ENCODE measurements at places on chromosomes 5 and 9.
A peak's percentile ranks its signal among the peaks of the same experiment; 100 is the strongest.

DNA sequence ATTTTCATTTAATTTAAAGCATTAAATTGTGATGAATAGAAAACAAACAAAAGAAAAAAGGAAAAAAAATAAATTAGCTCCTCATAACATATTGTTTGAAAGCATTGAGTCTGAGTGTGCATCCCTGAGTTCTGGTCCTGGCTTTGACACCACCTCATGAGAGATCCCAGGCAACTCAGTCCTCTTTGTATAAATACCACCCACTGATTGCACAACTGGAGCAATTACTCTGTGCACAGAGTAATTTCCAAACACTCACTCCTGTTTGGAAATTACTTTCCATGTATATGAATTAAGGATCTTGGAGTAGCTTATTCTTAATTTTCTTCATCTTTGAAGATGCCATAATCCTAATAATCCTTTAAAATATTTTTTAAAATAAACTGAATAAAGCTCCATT, 59.4 kb upstream of the C5orf46 start:
- DNase-seq = no peak

- no peak for DNase-seq
These were observed 489 bp downstream of the CHMP5 start for GRCh38 chr9:33265211-33265865.

GRCh38 chr5:127519527-127519926, 2.1 kb downstream of the PRRC1 start:
- DNase-seq = no peak

DNA sequence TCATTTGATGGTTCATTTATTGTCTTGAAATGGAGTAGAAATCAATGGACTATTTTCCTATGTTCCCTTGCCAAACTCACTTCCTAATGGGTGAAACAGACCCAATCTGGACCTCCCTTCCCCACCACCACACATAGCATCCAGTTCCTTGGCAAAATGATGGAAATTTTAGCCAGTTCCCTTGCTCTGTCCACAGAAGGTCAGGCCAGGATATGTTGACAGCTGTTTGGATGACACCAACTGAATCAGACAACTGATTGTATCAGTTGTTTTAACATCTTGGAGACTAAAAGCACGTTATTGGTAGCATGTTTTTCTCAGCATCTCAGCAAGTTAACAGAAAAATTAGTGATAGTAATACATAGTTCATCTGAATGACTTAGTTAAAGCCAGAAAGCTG, 534.8 kb downstream of the PSAT1 start:
- DNase-seq = no peak

DNA sequence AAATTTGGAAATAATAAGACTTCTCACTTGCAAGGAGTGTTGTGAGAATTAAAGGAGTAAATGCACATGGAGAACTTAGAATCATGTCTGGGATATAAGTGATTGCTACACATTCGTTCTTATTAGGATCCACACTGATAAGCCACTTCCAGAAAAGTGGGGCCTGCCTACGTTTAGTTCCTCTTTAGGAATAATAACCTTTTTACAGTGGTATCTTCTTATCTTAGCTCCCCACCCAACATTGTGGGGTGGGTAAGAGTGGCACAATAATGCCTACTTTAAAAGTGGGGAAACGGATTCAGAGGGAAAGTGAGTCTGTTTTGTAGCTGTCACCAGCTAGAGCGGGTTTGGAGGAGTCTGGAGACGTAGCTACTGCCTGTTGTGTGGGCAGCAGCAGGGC, 16.0 kb downstream of the DOCK2 start:
- no peak for DNase-seq

DNA sequence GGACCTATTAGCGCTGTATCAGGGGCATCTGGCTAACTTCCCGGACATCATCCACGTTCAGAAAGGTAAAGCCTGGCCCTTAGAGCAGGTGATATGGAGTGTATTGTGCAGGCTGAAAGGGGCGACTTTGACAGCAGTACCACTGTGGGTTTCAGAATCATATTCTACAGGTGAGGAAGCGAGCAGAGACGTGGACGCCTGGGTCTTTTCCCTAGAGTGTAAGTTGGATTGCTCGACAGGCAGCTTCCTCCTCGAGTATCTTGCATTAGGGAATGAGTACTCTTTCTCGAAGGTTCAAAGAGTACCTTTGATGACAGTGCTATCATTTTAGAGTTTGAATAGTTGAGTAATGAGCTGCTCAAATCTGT, 1.9 kb downstream of the SNX18 start:
- no peak for DNase-seq

GRCh38 chr9:114287763-114288192, 35.1 kb upstream of the ORM1 start:
- no peak for DNase-seq

DNA sequence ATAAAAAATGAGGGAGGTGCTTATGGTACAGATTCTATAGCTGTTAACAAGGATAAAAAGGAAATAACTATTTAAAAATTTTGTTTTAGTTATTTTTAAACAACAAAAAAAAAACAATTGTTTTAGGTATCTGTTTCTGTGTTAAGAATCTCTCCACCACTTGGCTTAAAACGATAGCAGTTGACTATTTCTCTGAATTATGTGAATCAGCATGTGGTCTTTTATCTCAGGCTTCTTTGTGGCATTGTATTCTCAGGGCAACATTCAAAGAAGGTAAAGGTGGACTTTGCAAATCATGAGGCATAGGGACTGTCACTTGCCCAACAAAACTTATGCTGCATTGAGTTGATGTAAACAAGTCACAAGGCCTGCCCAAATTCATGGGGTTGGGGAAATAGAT, 55.2 kb downstream of the ERBIN start:
- no peak for DNase-seq

DNA sequence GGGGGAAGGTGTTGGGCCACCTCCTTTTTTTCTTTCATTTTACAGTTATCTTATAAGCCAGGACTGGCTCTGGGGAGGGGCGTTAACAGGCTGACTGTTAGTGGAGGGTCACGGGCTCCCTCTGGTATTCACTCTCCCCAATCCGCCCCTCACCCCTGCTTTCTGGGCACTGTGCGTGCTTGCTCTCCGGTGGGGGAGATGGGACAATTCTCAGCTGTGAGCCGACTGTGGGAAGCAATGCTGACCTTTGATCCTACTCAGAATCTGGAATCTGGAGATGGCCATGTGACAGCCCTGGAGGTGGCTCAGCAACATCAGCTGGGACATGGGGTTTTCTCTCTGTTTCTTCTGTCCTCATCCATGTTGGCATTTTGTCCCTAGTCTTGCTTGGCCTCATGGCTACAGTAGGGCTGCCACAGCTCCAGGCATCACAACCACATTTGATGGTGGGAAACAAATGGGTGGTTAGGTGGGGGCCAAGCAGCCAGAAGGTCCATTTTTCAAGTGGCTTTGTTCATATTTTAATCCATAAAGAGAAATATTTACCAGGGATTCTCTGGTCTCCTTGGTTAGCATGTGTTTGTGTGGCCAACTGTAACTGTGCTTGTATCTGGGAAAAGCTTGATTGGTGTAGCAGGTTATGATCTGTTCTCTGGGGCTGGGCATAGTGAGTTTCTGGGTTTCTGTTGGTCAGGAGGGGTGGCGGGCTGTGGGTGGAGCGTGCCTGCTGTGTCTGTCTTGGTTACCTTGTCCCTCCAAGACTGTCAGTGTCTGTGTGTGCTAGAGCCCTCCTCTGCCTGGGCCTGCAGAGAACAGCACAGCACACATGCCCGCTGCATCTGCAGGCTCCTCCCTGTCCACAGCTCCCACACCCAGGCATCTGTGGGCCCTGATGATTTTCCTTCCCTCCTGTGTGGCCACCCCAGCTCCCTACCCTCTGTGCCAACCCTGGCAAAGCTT, 12.4 kb downstream of the WNK2 start:
- DNase-seq = no peak

GRCh38 chr5:35773967-35774366, 82.7 kb upstream of the IL7R start:
- no peak for DNase-seq

- DNase-seq = peak; percentile 49
These were observed 128.6 kb upstream of the GRHPR start for GRCh38 chr9:37293664-37294524.

GRCh38 chr9:107906074-107906473, 416.5 kb upstream of the KLF4 start:
- DNase-seq = no peak

DNA sequence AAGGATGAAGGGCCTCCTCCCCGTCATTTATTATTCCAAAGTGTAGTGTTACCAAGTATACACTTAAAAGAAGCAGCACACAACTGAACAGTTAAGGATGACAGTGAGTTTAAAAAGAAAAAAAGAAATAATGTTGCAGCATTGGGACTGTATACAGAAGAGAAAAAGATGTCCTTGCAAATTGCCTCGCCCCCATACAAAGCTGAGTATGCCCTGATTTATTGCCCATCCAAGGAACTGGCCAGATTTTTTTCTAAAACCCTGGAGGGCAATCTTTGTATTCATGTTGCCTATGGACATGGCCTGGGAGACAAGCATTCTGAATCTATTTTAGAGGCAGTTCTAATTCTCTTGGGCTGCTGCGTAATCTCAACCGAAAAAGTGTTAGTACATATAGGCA, 182.7 kb upstream of the NR4A3 start:
- DNase-seq = no peak

DNA sequence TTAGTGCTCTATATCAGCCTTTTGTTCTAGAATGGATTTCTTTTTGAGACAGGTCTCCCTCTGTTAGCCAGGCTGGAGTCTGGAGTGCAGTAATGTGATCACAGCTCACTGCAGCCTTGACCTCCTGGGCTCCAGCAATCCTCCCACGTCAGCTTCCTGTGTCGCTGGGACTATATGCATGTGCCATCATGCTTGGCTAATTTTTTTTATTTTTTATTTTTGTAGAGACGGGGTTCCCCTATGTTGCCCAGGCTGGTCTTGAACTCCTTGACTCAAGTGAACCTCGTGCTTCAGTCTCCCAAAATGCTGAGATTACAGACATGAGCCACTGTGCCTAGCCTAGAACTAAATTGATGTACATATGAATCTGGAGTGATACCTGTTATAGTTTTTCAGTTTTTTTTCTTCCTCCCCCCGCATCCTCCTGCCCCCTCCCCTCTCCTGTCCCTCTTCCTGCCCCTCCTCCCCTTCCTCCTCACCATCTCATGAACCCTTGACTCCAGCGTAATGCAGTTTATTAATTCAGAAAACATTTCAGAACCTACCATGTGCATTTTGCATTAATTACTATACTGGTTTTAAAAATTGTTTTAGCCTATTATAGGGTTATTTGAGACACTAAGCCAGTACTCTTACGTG, 37.4 kb upstream of the TNFAIP8 start:
- DNase-seq = no peak

DNA sequence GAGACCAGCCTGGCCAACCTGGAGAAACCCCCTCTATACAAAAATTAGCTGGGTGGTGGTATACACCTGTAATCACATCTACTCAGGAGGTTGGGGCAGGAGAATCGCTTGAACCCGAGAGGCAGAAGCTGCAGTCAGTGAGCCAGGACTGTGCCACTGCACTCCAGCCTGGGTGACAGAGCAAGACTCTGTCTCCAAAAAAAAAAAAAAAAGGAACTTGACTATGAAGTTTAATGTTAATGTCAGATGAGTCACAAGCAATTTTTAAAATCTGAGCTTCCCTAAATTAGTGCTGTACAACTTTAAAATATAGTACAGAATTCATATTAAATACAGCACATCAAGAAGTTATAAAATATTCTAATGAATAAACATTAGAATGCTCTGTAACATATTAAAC, 1.5 kb downstream of the MEIKIN start:
- DNase-seq = no peak

DNA sequence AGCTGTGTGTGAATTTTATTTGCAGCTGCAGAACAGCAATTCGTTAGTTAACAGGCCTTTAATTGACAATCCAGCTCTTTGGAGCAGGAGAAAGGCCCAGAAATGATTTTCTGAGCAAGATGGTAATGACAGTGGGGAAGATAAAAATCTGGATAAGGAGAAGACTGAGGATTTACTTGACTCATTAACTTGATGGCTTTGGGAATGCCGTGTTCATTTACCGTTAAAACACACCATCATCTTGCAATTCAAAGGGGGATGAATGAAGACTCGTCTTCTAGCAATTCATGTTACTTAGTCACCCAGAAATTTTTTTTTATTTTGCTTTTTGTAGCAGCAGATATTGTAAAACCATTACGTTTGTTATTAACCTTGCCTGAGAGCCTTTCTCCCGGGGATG, 52.0 kb downstream of the PTTG1 start:
- DNase-seq = no peak

GRCh38 chr5:171342362-171343111, 33.5 kb downstream of the TLX3 start:
- peak; percentile 21 for DNase-seq

DNA sequence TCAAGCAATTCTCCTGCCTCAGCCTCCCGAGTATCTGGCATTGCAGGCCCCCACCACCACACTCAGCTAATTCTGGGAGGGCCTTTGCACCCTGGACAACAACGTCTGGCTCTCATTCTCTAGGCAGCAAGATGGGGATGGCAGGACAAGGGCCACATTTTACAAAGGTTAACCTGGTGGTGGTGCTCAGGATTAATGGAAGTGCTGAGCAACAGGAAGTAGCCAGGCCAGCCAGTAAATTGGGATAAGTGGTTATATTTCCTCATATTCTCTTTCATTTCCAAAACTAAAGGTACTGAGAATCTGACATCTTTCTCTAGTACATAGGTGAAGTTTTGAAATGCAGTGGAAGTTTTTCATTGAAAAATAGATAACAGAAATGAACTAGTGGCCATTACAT, 24.7 kb upstream of the ASPN start:
- DNase-seq = no peak

- DNase-seq = no peak
These were observed 269.1 kb downstream of the FSTL4 start for GRCh38 chr5:133343196-133343595.

DNA sequence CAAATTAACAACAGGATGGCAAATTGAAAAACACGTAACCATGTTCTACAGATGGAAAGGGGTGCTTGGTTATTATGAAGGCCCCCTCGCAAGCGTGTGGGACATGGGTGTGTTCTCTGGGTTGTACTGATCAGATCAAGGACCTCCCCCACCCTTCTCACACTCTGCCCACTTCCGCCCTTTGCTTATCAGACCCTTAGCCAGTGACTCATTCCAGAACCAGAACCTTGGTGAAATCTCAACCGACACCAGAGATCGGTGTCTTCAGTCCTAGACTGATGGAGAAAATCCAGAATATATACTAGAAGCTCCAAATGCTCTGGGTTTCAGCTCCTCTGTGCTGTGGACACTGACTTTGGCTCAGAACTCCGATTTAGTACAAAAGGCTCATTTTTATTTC, 64.9 kb downstream of the PTTG1 start:
- DNase-seq = no peak

GRCh38 chr9:89719202-89719601, 114.4 kb downstream of the GADD45G start:
- DNase-seq = no peak

DNA sequence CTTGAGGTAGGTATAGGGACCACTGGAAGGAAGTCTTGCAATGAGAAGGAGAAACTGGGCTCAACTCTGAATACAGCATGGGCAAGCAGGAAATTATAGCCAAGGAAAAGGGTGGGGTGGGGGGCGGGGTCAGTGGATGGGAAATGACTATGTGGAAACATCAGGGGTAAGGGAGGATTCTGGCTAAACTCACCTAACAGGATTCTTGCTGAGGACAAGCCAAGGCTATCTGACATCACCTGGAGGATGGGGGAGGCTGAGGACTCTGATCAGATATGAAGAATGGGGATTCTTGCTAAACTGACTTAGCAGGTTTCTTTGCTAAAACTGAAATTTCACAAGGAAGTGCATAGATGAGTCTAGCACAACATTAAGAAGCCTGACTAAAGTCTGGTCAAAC, 40.8 kb downstream of the CTSL start:
- DNase-seq = no peak

GRCh38 chr5:76958991-76959767, 6.3 kb downstream of the CRHBP start:
- DNase-seq = no peak

GRCh38 chr5:58235299-58235698, 224.6 kb downstream of the PLK2 start:
- DNase-seq = no peak

All from NCI-H1105 treated with DMSO at 0.1 percent for 48 hours (cell line).